Activated CD4-positive, alpha-beta memory T cell treated with anti-CD3 and anti-CD28 coated beads for 36 hours (primary cell): ENCODE measurements at places on chromosomes 7 and 10. TPM values are rescaled to one million over a fixed set of nuclear protein-coding genes. Genes with fewer than 3 reads are reported as not detected.

GRCh38 chr10:28800144-28800543 lies 122.8 kb downstream of the BAMBI start:
- H3K27me3 ChIP-seq = peaks cover 3% of the 10 kb centered on the region
- no peak overlapping the region for H3K4me3 ChIP-seq
- no peak for DNase-seq
- H3K4me1 ChIP-seq = no peaks in the 10 kb centered on the region
- H3K27ac ChIP-seq = no peak overlapping the region

DNA sequence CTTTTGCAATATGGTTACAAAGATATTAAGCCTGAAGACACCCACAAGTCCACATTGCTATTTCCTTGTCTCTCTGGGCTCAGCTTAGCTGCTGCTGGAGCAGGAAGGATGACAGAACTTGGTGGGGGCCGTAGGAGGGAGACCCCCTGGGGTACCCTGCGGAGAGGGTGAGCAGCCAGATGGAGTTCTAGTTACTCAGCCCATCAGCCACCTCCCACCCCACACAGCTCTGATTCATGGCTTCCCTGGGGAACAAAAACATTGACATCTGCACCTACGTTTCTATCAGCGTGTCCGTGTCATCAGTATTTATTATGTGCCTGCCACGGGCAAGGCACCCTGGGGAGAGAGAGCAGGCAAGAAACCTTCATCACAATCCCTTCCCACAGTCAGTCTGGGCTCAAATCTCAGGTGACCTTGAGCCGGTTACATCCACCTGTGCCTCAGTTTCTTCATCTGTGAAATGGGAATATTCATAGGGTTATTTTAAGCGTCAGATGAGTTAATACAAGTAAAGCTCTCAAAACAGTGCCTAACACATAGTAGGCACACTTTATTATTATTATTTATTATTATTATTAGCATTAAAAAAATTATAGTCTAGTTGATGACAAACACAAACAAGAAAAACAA lies 131.5 kb downstream of the C10orf105 start:
- no peak for DNase-seq
- H3K4me1 ChIP-seq = no peaks in the 10 kb centered on the region
- H3K4me3 ChIP-seq = no peak overlapping the region
- H3K36me3 ChIP-seq = no peaks in the 10 kb centered on the region
- H3K27me3 ChIP-seq = no peaks in the 10 kb centered on the region
- H3K27ac ChIP-seq = no peak overlapping the region

DNA sequence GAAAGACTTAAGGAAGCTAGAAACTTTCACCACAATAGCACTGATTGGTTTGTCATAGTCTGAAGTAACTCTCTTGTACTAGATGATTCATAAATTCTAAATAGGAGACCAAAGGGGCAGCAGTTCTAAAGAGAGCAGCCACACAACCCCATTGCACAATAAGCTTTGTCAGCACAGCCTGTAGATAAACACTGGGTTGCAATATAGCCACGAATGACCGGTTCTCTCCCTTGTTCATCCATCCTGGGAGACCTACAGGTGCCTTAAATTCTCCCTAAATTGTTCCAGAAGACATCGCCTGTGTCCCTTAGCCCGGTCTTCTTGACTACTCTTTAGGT lies 167.0 kb downstream of the SNX13 start:
- DNase-seq = no peak
- H3K36me3 ChIP-seq = no peaks in the 10 kb centered on the region
- no peak overlapping the region for H3K4me3 ChIP-seq
- no peaks in the 10 kb centered on the region for H3K27me3 ChIP-seq
- no peak overlapping the region for H3K27ac ChIP-seq

DNA sequence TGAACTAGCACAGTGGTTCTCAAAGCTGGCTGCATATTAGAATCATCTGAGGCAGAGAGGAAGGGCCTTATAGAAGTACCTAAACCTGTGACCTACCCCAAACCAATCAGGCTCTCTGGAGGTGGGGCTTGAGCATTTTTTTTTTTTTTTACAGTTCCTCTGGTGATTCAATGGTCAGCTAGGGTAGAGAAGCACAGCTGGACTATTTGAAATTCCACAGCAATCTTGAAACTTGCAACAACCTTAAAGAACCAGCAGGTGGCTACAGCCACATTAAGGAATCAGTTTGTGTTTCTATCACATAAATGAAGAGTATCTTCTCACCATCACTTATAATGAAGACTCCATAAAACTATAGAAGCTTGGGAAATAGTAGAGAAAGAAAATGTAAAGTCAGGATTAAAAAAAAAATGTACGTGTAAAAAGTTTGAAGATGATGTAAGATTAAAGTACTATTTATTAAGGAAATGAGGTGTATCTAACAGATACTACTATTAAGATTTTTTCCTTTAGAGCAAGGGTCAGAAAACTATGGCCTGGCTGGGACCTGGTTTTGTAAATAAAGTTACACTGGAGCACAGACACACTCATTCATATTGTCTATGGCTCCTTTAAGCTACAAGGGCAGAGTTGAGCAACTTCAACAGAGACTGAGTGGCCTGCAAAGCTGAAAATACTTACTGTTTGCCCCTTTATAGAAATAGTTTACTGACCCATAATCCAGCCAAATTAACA lies 3.8 kb downstream of the RTKN2 start:
- no peaks in the 10 kb centered on the region for H3K36me3 ChIP-seq
- no peak overlapping the region for H3K27ac ChIP-seq
- DNase-seq = no peak
- H3K27me3 ChIP-seq = peaks cover 3% of the 10 kb centered on the region

Gene ZNF92
- total RNA-seq = 12.9 TPM

DNA sequence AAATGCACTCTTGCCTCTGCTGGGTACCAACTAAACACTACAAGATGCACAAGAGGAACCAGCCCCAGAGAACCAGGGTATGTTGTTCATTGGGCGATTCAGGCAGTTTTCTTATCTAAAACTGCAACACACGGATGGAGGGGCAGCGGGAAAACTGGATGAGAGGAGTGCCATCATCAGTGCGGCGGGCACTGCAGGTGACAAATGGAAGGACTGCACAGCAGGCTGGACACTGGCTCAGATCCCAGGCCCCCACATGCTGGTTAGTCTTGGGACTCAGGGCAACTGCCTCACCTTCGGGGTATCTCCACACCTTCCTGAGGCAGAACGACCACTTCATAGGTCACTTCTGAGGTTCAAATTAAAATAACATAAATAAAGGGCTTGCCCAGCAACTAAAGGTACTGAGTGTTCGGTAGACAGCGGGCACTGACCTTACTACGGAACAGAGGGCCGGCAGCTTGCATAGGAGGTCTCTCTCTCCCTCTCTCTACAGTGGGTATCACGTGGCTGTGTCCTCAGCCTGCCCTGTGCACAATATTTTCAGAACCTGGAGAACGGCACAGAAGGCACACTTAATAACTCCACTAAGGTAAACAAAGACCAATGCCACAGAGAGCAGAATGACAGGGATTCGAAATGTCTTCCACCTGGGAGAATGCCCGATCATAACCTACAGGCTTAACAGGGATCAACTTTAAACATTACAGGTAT lies 72.1 kb downstream of the GRB10 start:
- H3K36me3 ChIP-seq = no peaks in the 10 kb centered on the region
- no peak overlapping the region for H3K27ac ChIP-seq
- H3K4me1 ChIP-seq = peaks cover 5% of the 10 kb centered on the region

Gene UBTD1
- 1.6 TPM for total RNA-seq

DNA sequence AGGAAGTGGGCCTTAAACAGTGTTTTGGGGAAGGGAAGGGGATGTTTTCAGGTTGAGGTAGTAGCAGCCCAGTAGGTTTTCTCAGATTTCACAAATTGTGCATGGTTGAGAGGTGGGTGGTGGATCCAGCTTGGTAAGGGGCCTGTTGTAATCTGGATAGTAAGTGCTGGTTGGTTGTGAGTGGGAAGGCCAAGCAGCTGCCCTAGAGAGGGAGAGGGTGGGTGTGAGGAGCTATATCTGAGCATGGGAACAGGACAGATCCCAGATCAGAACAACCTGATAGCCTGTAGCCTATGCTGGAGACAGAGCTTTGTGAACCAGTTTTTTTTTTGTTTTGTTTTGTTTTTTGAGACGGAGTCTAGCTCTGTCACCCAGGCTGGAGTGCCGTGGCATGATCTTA lies 53.9 kb upstream of the ZMIZ2 start:
- peaks cover 50% of the 10 kb centered on the region for H3K36me3 ChIP-seq
- H3K27ac ChIP-seq = peak overlapping the region; percentile 10
- no peak for DNase-seq
- H3K27me3 ChIP-seq = no peaks in the 10 kb centered on the region
- H3K4me1 ChIP-seq = no peaks in the 10 kb centered on the region

GRCh38 chr10:7788639-7789286 lies 786 bp downstream of the ATP5F1C start:
- H3K27ac ChIP-seq = no peak overlapping the region
- peaks cover 48% of the 10 kb centered on the region for H3K4me1 ChIP-seq
- H3K4me3 ChIP-seq = no peak overlapping the region
- H3K36me3 ChIP-seq = peaks cover 24% of the 10 kb centered on the region
- no peak for DNase-seq

- no peak overlapping the region for H3K4me3 ChIP-seq
Observed at GRCh38 chr10:25724241-25724640, 209.8 kb upstream of the MYO3A start.
